ENCODE measurements at places on chromosomes 6 and 20.

DNA sequence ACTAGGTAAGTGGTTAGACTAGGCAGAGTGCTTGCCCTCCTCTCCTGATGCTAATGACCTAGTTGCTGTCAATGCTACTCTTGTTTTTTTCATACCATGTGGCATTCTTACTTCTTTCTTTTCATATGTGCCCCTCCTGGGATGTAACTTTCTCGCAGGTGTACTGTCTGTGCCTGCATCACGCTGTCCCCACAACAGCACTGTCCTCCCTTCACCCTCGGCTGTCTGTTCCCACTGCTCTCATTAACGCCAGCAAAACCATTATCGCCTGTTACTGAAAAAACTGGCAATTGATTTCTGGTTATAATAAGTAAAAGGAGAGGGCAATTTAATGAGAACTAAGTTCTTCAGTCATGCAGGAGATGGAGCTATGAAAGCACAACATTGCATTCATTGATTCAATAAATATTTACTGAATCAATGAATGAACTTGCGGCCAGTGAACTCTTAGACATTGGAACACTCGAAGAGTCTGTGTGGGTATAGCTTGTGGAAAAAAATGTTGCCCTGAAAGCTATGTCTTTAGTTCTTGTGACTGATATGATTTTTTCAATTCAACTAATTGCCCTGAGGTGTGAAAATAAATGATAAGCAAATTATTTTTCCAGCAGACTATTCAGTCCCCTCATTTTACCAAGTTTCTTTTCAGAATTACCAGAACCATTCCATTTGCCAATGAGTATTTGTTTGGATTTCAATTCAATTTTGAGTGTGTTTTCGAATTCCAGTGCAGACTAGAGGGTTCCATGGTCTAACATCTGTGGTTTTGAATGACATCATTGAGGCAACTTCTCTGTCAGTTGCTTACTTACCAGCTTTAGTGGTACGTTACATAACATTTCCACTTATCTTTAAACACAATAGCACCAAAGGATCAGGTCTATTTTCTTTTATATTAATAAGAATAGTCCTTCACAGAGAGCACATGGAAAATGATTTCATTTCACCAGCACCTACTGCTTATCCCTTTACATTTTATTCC lies 2.1 kb downstream of the SLC17A4 start:
- DNase-seq, result no peak

DNA sequence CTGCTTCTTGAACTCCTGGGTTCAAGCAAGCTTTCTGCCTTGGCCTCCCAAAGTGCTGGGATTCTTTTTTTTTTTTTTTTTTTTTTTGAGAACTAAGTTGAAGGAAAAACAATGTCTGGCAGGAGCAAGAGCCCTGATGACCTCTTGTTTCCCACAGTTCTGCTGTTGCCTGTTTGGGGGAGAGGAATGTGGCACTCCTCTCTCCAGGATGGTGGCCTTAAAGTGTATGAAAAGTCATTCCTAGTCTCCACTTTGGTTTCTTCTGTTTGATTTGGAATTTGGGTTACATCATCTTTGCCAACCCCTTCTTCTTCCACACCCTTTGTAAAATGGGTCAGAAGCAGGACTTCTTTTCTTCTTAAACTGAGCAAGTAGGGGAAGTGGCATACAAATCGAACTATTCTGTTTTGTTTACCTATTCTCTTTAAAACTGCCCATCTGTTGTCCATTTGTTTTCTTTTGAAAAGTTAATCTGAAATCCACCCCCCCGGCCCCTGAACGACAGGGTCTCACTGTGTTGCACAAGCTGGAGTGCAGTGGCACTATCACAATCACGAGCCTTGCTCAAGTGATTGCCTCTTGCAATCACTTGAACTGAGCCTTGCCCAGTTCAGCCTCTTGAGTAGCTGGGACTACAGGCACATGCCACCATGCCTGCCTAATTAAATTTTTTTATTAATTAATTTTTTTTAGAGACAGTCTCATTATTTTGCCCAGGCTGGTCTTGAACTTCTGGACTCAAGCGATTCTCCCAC lies 11.3 kb downstream of the CARMIL1 start:
- DNase-seq, result no peak

GRCh38 chr6:7264041-7264440 lies 49.0 kb downstream of the SSR1 start:
- DNase-seq, result no peak

GRCh38 chr6:39646751-39647420 lies 78.3 kb downstream of the KIF6 start:
- no peak for DNase-seq

GRCh38 chr6:169263374-169263773 lies 9.7 kb upstream of the THBS2 start:
- no peak for DNase-seq

GRCh38 chr6:44564906-44565524 lies 177.5 kb downstream of the CDC5L start:
- peak; percentile 56 for DNase-seq

- DNase-seq, result no peak
Observed at GRCh38 chr6:111971866-111972532, 81.9 kb upstream of the CCN6 start.

GRCh38 chr6:30830438-30830837 lies 53.9 kb upstream of the DDR1 start:
- DNase-seq, result no peak

DNA sequence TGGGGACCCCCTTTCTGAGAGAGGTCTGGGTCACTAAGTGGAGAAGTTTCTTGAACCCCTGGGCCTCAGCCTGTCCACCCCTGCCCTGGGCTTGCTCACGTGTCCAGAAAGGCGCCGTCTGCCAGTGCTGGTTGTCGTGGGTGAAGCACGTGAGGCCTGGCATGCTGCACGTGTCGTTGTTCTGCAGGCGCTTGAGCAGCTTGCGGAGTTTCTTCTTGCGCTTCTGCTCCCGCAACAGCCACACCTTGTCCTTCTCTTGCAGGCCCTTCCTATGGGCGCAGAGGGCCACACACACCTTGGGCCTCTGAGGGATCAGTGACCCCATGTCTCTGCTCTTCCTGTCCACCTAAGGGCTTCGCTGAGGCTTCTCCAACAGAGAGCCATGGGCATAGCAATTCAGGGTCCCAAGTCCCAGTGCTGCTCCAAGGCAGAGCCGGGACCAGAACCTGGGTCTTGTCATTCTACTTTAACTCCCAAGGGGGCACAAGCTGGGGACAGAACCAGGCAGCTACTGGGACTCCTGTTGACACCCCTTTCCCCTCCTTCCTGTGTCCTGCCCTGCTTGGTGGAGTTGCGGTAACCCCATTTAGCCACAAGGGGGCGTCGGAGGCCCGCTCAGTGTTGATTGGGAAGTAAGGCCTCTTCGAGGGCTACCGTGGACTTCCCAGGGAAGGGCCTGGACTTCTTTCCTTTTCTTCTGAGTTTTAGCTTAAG lies 121.8 kb downstream of the SULF2 start:
- peak; percentile 91 for DNase-seq

DNA sequence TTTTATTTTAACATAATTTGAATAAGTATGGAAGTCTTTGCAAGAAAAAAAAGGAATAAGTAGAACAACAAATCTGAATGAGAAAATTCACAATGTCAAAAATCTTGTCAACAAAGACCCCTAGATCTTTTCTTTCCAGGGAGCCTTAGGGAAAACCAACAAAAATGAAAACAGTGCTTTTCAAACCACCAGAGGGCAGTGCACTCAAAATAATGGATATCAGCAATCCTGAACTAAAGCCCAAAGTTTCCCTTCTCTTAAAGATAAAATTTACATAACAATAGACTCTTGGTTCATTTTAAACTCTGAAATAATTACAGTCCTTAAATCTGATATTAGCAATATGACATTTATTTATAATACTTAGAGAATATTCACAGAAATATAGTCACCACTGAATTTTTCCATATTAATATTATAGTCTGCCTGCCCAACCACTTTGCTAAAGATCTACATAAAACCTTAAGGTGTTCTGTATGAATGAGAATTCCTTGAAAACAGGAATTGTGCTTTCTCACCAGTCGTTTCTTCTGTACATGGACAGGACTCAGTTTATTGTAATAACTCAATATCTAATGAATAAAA lies 105.3 kb upstream of the BMP5 start:
- DNase-seq, result no peak

GRCh38 chr6:41371992-41372831 lies 36.8 kb downstream of the NCR2 start:
- DNase-seq, result no peak

DNA sequence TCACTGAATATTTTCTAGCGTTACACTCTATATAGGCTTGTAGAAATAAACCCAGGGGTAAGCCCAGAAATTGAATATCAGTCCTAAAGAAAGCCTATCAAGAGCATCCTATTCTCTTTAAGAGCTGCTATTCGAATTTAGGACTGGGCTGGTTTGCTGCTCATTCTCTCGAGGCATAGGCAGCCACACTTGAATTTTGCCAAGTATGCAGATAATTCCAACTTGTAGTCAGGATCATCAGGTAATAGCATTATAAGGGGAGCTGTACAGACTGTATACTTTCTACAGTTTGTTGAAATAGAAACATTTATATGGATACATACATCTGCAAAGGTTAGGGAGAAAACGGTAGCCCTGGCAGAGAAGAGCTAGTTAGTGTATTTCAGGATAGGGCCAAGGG lies 2.1 kb upstream of the ZBTB2 start:
- DNase-seq, result no peak

GRCh38 chr6:104506429-104506828 lies 353.3 kb downstream of the HACE1 start:
- no peak for DNase-seq

GRCh38 chr20:56924292-56925081 lies 295.4 kb downstream of the TFAP2C start:
- DNase-seq, result no peak

DNA sequence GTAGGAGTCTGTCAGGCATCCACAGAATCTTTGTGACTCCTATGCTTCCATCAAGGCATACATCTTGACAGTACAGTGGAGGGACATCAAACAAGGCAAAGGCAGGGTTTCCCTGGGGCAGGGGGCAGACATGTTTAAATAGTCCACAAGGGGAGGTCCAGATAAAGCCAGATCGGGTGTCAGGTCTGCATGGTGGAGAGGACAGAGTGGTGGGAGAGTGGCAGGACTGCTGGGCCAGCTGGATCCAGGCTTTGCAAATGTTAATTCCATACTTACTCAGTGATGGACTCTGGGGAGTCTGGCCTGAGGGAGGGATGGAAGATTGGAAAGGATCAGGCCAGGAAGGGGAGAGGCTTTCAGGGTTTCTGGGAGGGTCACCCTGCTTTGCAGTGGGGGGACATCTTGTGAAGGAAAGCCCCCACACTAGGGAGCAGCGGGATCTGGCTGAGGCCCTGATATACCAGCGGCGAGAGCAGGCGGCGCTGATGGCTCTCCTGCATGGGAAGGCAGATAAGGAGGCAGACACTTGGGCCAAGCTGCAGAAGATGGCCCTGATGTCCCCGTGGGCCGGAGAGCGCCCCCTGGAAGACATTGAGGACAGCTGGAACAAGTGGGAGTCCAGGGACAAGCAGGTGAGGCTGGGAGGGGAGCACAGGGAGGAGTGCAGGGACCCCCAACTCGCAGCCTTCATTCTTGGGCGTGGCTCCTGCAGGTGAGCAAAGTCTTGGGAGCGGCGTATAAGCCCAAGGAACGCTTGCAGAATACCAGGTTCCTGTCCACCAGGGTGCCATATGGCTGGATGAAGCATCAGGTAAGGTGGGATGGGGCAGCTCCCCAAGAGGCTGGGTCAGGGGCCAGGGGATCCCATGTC lies 44.6 kb downstream of the SUN5 start:
- peak; percentile 68 for DNase-seq

DNA sequence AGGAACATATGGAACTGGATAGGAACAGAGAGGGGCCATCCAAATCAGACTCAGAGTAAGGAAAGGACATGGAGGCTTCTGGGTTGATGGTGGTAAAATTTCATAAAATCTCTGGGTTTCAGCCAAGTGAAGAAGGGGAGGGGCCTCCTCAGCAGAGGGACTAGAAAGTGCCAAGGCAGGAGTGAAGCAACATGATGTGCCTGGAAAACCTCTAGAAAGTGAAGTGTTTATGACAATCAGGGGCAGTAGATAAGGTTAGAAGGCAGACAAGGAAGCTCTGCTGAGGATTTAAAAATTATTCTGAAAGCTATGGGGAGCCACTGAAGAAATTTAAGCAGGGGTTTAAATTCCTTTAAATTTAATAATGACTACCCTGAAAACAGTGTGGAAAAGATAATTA lies 126.0 kb upstream of the TENT5A start:
- no peak for DNase-seq

- DNase-seq, result no peak
Observed at GRCh38 chr6:43061861-43062260, 2.4 kb downstream of the KLC4 start.

DNA sequence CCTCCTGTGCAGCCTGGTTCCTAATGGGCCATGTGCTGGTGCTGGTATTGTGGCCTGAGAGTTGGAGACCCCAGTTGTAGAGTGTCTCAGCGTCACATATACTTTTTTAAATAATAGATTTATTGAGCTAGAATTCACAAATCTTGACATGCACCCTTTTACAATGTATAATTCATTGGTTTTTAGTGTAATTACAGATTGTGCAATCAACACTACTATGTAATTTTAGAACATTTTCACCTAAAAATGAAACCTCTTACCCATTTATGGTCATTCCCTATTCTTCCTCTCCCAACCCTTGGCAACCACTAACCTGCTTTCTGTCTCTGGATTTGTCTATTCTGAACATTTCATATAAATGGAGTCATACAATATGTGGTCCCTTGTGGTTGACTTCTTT lies 10.6 kb downstream of the PRIM2 start:
- no peak for DNase-seq

DNA sequence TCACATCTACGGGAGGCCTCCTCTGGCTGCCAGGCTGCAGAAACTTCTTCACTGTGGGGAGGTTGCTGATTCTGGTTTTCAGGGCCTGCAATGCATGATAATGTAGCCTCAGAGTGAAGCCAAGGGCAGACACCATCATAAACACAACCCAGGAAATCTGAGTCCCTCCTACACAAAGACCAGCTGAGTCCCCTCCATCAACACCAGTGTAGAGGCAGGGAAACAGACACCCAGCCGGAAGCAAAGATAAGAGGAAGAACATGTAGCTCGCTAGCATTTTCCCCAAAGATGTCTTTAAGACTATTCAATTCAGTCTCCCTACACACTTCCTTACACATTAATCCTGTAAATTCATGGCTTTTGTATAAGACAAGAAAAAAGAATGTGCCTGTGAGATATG lies 23.6 kb downstream of the GSTA2 start:
- DNase-seq, result no peak

DNA sequence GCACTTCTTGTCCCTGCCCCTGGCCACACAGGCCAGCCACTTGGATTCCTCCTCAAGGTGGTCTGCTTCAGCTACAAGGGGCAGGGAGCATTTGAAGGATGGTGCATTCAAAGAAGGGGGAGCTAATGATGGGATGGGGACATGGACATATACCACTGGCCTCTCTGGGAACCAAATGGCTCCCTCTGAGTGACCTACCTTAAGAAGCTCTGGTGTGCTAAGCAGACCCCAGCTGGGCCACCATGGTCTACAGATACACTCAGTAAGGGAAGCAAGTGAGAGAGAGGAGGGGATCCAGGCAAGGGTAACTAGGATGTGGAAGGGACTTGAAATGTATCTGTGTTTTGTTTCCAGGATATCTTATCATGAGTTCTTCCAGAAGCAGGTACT lies 62.4 kb downstream of the TTI1 start:
- DNase-seq, result peak; percentile 25
